Stimulated activated CD8-positive, alpha-beta memory T cell treated with anti-CD3 and anti-CD28 coated beads, Interleukin-15, amount 100 ng/mL, for 1 hour (primary cell): ENCODE measurements at places on chromosomes 11 and 22.

GRCh38 chr22:37564111-37564711, 3.9 kb downstream of the CDC42EP1 start:
- DNase-seq: no peak

- DNase-seq: no peak
These were observed 147.6 kb downstream of the OPCML start for GRCh38 chr11:133384731-133385130.

GRCh38 chr11:72583177-72583553, 91.1 kb downstream of the PDE2A start:
- no peak for DNase-seq

DNA sequence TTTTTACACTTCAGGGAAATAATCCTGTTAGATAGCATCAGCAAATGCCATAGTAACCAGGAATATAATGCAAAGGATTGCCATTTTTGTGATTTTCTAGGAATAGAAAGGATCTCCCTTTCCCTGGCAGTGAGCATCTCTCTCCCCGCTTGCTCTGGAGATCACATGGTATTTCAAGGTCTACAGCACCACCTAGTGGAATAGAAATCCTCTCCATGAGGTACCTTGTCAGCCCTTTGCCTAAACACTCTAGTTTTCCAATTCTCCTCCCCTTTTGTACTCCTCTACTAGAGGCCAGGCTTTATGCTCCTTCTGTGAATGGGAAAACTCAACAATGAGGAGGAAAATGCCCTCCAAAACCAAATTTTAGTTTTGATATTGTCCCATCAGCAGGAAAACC, 78.4 kb downstream of the XRRA1 start:
- DNase-seq: no peak

DNA sequence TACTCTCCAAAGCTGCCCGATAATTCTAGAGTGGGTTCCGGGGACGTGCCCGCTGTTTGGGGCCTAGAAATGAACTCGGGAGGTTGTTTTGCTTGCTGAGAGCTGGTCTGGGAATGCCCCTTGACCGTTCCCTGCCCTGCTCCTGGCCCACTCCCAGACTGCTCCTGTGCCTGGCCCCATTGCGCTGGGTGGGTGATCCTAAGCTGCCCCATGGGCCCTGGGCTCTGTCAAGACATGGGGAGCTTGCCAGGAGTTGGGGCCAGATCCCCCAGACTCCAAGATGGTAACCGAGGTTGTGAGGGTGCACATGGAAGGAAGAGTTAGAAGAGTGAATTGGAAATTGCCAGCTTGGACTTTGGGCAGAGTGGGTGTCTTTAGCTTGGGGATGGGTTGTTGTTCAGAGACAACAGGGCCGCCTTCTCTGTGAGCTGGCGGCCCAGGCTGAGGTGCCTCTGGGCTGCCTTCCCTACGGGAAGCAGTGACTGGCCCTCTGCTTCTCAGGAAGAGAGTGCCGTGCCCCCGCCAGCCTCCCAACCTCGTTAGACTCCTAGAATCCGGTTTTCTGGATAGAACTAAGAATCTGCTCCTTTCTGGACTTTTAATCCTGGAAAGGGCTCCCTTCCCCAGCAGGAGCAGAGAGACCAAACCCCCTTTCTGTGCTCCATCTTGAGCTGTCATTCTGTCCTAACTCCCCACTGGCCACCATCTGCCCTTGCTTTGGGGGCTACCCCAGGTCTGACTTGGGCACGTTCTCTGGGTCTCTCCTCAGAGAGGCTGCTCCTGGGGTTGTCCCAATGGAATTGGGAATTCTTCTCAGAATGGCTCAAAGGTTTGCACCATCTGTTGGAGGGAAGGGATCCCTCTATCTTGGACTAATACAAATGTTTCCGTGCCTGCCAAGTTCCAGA, 1.8 kb downstream of the ST3GAL4 start:
- no peak for DNase-seq

GRCh38 chr22:27462190-27462589, 339.4 kb downstream of the MN1 start:
- DNase-seq: no peak

GRCh38 chr11:42595876-42596275, 715.9 kb upstream of the API5 start:
- no peak for DNase-seq

DNA sequence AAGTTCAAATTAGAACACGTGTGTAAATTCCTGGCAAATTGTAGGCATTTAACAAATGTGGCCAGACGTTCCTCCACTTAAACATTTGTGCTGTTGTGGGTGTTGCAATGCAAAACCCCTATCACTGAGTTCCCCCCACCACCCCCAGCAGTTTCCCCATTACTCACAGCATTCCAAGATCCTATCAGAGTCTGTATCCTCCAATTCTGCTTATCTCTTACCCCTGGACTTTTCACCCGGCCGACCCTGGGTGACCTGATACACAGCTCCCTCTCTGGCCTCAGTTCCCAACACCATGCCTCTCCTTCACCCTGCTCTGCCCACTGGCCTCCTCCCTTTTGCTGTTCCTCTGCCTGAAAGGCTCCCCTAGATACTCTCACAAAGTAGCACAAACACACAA, 31.4 kb upstream of the AQP11 start:
- no peak for DNase-seq

DNA sequence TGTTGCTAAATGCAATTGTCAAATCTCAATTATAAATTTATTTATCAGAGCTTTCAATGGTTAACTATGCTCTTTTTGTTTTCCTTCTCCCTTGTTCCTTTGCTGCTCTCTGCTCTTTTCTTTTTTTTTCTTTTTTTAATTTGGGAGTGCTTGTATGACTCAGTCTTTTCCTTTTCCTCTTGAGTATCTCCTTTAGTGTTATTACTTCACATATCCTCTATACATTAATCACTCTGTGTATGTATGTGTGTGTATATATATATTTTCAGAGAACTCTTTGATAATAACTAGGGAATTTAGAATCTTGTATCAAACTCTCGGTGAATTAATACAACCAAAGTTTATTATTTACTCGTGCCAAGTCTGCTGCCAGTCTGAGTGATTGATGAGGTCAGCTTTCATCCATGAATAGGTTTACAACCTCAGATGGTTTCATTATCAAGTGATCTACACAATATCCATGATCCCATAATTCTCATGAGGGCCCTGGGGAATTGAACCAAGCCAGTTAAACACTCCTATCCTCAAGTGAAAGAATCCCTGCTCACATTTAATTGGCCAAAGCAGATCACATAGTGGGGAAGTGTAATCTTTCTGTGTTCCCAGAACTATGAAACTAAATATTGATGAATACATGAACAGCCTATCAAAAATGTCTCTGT, 743.4 kb upstream of the CNTN5 start:
- DNase-seq: no peak

GRCh38 chr11:2750682-2751522, 51.1 kb upstream of the KCNQ1OT1 start:
- no peak for DNase-seq
